ENCODE measurements at places on chromosomes 5 and 9.

DNA sequence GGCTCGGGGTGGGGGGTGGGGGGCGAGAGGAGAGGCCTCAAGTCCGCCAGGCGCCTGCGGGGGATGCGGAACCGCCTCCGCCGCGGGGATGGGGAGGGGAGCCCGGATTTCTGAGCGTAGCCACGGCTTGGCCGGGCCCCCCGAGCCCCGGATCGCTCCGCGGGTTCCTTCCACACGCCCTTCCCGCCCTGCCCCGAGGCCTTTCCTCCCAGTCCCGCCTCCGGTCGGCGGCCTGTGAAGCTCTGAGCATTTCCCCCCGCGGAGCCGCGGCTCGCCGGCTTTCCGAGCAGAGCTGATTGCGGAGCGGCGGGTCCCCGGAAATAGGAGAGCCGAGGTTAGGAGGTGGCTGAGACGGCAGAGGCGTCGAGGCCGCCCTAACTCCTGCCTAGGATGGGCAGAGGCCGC is 6.1 kb downstream of the IRX4 start:
- no peak for DNase-seq

GRCh38 chr5:5069851-5070250 is 70.3 kb upstream of the ADAMTS16 start:
- DNase-seq: no peak

- DNase-seq: no peak
Observed at GRCh38 chr5:120162321-120162720, 301.8 kb upstream of the PRR16 start.

- DNase-seq: no peak
Observed at GRCh38 chr9:20726144-20726543, 42.1 kb downstream of the FOCAD start.

- no peak for DNase-seq
Observed at GRCh38 chr5:161481922-161482321, 64.6 kb downstream of the GABRB2 start.

GRCh38 chr9:38009035-38009501 is 60.0 kb downstream of the SHB start:
- no peak for DNase-seq

DNA sequence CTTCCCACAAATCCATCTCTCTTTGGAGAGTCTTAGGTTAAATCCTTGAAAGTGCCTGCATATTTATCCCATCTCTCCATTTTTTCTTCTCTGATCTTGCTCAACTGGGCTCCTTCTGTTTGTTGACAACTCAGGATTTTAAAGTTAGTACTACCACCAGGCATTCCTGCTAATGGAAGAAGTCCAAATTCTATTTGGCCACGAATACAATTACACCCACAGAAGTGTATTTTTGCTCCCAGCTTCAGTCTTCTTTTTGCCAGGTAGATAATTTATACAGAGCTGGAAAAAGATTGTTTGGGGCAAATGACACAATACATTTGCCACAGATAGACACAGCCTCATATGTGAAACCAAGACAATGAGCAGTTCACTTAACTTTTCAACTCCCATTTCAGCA is 74.8 kb downstream of the CETN3 start:
- DNase-seq: no peak

- no peak for DNase-seq
Observed at GRCh38 chr5:65191554-65192135, 290.1 kb downstream of the ADAMTS6 start.

DNA sequence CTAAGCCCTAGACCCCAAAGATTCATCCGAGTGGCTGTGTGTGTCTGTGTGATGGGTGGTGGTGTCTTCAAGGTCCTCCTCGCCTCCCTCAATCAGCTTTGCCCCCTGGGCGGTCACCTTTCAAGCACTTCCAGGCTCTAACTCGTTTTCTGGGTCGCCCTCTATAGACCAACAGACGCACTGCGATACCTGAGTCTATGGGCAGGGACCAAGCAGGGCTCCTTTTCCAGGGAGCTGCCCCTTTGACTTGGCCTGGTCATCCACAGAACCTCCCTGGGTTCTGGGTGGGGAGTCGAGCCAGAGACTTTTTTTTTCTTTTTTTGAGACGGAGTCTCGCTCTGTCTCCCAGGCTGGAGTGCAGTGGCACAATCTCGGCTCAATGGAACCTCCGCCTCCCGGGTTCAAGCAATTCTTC is 1.1 kb downstream of the SLC27A4 start:
- DNase-seq: no peak

DNA sequence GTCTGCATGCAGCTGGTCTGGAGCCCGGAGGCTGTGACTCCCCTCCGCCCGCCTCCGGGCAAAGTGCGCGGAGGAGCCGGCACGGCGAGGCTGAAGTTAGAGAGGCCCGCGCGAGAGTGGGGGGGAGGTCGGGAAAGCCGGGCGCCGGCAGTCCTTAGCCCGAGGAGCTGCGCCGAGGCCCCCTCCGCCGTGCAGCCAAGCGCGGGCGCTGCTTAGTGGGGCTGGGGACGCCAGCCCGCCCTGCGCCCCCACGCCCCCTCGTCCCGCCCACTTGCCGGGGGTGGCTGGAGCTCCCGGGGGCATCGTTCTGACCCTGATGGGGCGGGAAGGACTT is 403 bp downstream of the NINJ1 start:
- no peak for DNase-seq

- no peak for DNase-seq
Observed at GRCh38 chr9:129354498-129354897, 176.4 kb upstream of the IER5L start.

GRCh38 chr5:59097116-59097515 is 514.2 kb downstream of the RAB3C start:
- no peak for DNase-seq

DNA sequence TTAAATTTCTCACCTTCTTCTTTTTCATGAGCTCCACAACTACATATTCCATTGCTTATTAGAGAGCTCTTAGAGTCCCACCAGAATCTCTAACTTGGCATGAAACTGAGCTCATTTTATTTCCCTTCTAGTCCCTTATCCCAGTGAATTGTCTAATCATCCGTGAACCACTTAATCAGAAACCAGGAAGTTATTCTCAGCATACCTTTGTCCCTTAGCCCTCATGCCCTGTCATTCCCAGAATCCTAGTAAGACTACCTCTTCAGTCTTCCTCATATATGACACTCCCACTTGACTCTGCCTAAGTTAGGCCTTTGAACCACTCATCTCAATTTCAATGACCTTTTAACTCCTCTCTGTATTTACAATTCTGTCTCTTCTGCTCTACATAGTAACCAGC is 93.0 kb upstream of the PAPPA start:
- DNase-seq: no peak

GRCh38 chr5:171386006-171386671 is 1.5 kb upstream of the NPM1 start:
- DNase-seq: no peak
